Smooth muscle cell of bladder (primary cell): ENCODE measurements at places on chromosomes 2 and 18. TPM values are rescaled to one million over a fixed set of nuclear protein-coding genes. Genes with fewer than 3 reads are reported as not detected.

SP9 gene
- total RNA-seq: not detected in 2 replicates

IL1R1 gene
- 109 and 193 TPM in 2 replicates for total RNA-seq

BIN1 gene
- total RNA-seq: 140 TPM in 2 replicates

ATP8B1 gene
- 8.2 and 18.6 TPM in 2 replicates for total RNA-seq

CXCR1 gene
- total RNA-seq: not detected in 2 replicates
